ENCODE measurements at places on chromosomes 11 and 22.

DNA sequence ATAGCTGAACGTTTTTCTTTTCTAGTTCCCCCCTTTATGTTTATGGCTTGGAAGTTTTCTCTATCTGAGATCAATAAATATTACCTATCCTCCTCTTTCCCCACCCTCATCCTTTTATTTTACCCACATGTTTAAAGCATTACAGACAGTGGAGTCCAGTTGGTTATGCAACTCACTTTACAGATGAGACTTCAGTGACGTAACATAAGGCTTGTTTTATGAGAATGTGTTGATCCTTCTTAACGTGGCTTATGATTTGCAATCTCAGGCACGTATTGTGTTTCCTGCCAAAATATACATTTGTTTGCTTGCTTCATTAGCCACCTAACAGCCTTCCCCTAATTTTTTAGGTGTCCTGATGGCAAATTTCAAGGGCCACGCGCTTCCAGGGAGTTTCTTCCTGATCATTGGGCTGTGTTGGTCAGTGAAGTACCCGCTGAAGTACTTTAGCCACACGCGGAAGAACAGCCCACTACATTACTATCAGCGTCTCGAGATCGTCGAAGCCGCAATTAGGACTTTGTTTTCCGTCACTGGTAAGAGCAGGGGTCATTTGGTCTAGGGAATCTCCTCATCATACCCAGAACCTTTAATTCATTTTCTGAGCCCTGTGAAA is 36.6 kb downstream of the TMEM45B start:
- no peak for DNase-seq

- DNase-seq, result no peak
Observed at GRCh38 chr11:16925561-16926065, 88.6 kb downstream of the PLEKHA7 start.

GRCh38 chr11:104053743-104054478 is 17.5 kb downstream of the DDI1 start:
- DNase-seq, result no peak

DNA sequence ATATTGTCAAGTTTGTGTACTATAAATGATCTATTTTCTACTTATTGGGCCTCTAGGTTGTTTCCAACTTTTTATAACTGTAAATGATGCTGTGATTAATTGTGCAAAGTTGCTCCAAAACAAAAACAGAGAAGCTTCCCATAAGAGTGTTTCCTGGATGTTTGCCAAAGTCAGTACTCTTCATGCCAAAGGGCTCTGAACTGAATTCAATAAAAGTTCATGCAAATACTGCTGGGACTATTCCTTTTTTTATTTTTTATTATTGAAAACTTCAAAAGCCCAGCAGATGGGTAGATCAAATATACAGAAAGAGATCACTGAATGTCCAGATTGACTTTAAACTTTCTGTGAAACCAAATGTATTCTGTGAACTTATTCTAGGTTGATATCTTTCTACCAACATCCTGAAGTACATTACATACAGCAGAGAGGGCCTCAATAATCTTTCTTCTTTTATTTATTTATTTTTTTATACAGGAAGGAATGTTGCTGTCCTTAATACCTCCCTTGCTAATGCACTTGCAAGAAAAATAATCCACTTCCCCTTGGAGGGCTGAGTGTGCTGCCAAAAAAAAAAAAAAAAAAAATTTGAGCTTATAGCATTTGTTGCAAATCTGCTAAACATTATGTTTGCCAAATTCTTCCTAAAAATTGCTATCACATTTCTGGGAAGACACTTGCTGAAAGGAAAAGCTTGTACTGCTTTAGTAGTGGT is 53.0 kb downstream of the CTSC start:
- no peak for DNase-seq

DNA sequence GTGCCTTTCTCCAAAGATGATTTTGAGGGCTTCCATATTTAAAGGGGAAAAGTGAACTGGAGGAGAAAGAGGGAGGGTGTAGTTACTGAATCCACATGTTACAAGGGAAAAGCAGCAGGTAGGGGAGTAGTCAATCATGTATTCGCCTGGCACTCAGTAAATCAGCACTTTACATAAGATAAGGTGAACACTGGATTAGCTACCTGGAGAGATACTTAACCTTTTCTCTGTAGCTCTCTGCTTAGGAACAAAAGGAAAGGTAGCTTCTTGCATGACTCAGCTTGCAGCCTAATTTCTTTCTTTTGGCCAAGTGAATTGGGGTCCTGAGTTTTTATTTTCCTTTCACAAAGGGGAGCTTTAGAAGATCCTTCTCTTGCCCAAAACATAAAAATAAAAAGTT is 43.3 kb upstream of the PHF21B start:
- DNase-seq, result no peak

- no peak for DNase-seq
Observed at GRCh38 chr22:48253136-48253535, 1490.7 kb downstream of the TBC1D22A start.
